ENCODE measurements at places on chromosomes 7 and 10. TPM values are rescaled to one million over a fixed set of nuclear protein-coding genes. Genes with fewer than 3 reads are reported as not detected.

DNA sequence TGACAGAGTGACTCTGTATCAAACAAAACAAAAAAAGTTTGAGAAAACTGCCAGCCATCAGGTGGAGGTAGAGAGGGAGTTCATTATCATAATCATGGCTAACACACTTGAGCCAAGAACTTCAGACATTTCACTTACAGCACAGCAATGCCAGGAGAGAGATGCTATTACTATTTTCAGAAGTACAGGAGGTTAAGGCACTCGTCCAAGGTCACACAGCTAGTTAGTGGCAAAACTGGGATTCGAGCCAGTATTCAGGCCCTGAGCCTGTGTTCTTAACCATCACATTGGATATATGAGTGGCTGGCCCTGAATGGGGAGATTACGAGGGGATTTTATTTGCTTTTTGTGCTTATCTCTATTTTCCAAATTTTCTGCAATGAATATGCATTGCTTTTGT, 24.8 kb upstream of the UNC5B start:
- no peaks in the 10 kb centered on the region for H3K27me3 ChIP-seq
- no peak for DNase-seq
- H3K4me1 ChIP-seq: peaks cover 12% of the 10 kb centered on the region
- H3K36me3 ChIP-seq: no peaks in the 10 kb centered on the region

DNA sequence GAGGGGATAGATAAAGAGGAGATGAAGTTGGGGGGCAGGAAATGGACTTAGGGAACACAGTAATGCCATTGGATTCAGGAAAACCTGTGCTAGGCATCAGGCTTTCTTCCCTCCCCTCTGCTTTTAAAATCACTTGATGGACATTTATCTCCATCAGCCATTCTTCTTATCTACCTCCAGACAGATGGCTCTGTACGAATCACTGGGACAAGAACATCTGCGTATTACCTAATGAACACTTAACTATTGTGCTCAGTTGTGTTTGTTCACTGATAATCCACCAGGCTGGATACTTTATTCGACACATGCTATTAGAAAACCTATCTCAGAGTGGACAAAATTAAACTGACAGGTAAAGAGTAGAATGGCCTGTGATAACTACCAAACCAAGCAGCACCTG, 40.0 kb downstream of the TNKS2 start:
- DNase-seq: no peak
- H3K27me3 ChIP-seq: no peaks in the 10 kb centered on the region
- H3K36me3 ChIP-seq: peaks cover 23% of the 10 kb centered on the region
- no peaks in the 10 kb centered on the region for H3K4me1 ChIP-seq

- DNase-seq: no peak
- no peaks in the 10 kb centered on the region for H3K36me3 ChIP-seq
- no peak overlapping the region for H3K27ac ChIP-seq
- peaks cover 3% of the 10 kb centered on the region for H3K4me1 ChIP-seq
- H3K27me3 ChIP-seq: no peaks in the 10 kb centered on the region
- no peak overlapping the region for H3K4me3 ChIP-seq
Measured at GRCh38 chr7:92621561-92622023, 31.4 kb upstream of the FAM133B start.

DNA sequence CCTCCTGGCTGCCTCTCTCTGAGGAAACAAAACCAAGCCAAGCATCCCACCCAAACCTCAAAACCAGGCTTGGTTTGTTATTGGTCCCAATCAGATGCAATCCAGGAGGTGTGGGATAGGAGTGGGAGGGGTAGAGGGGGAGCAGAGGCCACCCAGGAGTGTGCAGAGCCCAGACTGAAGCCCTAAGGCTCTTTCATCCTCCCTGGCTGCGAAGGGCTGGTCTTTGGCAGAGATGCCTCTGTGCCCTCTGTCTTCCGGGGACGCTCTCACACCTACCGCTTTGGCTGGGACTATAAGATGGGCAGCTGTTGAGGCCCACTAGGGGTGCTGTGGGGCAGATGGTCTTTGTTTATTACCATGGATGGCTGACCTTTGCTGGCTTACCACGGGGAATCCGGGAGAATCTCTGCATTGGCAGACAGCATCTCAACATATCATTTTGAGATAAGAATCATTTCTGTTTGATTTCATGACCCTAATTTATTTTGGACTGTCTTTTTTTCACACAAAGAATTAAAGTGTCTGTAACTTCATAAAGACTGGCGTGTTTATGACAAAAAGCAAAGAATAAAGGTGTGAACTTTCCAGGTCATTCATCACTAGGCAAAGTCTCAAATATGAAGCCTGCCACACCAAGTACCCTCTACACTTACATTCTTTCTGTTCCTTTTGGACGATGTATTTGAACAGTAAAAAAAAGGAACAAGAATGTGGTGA, 6.5 kb upstream of the DENND2A start:
- H3K4me1 ChIP-seq: peaks cover 14% of the 10 kb centered on the region
- no peaks in the 10 kb centered on the region for H3K27me3 ChIP-seq
- no peak overlapping the region for H3K4me3 ChIP-seq
- H3K36me3 ChIP-seq: no peaks in the 10 kb centered on the region
- no peak overlapping the region for H3K27ac ChIP-seq

GRCh38 chr7:2551418-2551817, 3.9 kb downstream of the BRAT1 start:
- H3K36me3 ChIP-seq: peaks cover 40% of the 10 kb centered on the region
- H3K27me3 ChIP-seq: no peaks in the 10 kb centered on the region

- H3K27me3 ChIP-seq: no peaks in the 10 kb centered on the region
- H3K36me3 ChIP-seq: no peaks in the 10 kb centered on the region
- no peak overlapping the region for H3K4me3 ChIP-seq
- no peak overlapping the region for H3K27ac ChIP-seq
Measured at GRCh38 chr7:38461887-38462286, 169.3 kb downstream of the AMPH start.

DNA sequence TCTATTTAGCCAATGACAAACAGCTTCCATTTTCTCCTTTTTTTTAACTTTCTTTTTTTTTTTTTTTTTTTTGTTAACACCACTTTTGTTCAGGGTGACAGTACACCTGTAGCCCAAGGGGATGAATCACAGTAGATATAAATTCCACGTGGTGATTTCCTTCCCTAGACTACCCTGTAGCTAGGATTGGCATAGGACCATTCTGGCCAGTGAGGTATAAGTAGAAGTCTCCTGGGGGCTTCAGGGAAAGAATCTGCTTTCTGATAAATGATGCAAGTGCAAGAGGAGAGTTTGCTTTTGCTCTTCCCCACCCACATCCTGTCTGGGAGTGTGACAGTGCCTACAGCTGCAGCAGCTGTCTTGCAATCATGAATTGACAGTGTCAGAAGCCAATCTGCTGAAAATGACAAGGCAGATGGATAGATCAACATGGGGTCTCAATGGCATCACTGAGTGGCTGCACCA, 63.2 kb upstream of the TOMM7 start:
- DNase-seq: peak; percentile 55
- no peaks in the 10 kb centered on the region for H3K4me1 ChIP-seq
- H3K27ac ChIP-seq: no peak overlapping the region
- no peak overlapping the region for H3K4me3 ChIP-seq

DNA sequence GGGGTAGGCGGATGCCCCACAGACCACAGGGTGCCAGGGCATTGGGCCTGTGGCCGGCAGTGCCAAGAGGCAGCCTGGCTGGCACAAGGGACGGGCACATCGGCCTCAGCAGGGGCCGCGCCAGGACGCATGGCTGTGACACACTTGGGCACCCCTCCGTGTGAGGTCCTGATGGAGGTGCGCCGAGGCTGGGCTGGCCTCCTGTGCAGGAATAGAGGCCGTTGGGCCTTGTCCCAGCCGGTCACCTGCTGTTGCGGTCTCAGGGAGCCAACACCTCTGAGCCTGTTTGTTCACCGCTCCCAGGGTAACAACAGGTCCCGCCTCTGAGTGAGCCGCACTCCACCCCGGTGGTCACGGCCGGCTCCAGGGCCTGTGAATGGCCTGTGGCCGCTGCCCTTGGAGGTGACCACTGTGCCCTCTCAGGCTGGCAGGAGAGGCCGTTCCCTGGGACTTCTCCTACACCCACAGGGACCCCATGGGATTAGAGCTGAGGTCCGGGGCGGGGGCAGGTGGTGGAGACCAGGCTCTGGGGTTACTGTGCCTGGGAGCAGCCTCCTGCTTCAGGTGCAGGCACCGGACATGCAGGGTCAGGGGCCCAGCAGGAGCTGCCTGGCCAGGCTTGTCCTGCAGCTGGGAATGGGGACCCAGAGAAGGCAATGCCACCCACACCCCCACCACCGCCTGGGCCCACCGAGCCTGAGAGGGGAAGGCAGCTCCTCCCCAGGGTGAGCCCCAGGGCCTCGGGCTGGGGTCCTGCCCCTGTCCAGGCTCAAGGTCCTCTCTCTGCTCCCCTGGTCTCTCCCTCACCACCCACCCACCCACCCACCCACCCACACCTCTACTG, 12.0 kb downstream of the PWWP2B start:
- H3K27me3 ChIP-seq: no peaks in the 10 kb centered on the region
- no peak for DNase-seq
- H3K27ac ChIP-seq: no peak overlapping the region
- peaks cover 87% of the 10 kb centered on the region for H3K36me3 ChIP-seq
- peaks cover 58% of the 10 kb centered on the region for H3K4me1 ChIP-seq
- no peak overlapping the region for H3K4me3 ChIP-seq

GRCh38 chr10:11578802-11579255, 32.6 kb downstream of the USP6NL start:
- H3K27ac ChIP-seq: no peak overlapping the region
- no peaks in the 10 kb centered on the region for H3K27me3 ChIP-seq
- H3K4me1 ChIP-seq: no peaks in the 10 kb centered on the region
- H3K4me3 ChIP-seq: no peak overlapping the region
- no peaks in the 10 kb centered on the region for H3K36me3 ChIP-seq

- H3K27me3 ChIP-seq: no peaks in the 10 kb centered on the region
- no peaks in the 10 kb centered on the region for H3K4me1 ChIP-seq
- no peak for DNase-seq
Measured at GRCh38 chr7:107505997-107506673, 36.3 kb downstream of the GPR22 start.

DNA sequence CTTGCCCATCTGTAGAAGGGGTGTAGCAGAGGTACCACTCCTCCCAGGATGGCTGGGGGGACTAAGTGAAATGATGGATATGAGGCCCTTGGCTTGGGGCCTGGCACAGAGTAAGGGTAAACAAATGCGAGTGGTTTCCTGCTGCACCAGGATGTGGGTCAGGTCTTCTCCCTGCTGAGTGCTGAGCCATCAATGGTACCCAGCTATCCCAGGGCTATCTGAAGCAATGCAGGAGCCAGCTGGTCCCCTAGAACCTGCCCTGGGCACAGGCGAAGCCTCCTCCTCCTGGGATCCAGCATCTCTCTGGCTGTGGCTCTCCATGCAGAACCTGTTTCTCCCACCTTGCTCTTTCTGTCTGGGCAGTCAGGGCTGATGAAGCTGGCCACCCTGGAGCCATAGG, 20.9 kb upstream of the GOLGA7B start:
- no peaks in the 10 kb centered on the region for H3K27me3 ChIP-seq
- H3K36me3 ChIP-seq: no peaks in the 10 kb centered on the region
- no peak overlapping the region for H3K4me3 ChIP-seq
- no peak for DNase-seq
- peaks cover 27% of the 10 kb centered on the region for H3K4me1 ChIP-seq

- no peaks in the 10 kb centered on the region for H3K27me3 ChIP-seq
- no peak overlapping the region for H3K27ac ChIP-seq
- no peaks in the 10 kb centered on the region for H3K4me1 ChIP-seq
- no peak overlapping the region for H3K4me3 ChIP-seq
- no peak for DNase-seq
Measured at GRCh38 chr10:18829259-18829658, 170.0 kb downstream of the ARL5B start.

DNA sequence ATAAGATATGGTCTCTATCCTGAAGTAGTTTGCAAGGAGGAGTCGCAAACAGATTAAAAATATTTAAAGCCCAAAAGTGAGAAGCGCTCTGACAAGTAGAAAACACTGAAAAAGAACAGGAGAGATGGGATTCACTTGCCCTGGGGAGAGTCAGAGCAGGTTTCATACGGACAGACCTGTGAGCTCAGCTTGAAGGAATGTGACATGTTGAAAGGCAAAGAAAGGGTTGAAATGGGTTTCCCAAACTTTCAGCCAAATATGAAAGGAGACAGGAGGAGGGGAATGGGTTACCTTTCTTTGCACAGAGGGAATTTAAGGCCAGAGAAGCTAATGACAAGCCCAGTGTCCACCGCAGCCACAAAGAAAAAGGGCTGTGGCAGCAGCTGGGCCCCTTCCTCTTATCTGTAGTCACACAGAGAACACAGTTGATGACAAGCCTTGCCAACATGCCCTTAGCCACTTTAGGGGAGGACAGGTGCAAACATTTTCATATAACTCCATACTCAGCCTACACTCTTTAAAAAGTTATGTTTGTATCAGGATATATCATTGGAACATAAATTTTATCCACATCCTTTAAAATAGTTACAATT, 14.9 kb downstream of the HOXA1 start:
- H3K27me3 ChIP-seq: peaks cover 2% of the 10 kb centered on the region
- no peaks in the 10 kb centered on the region for H3K4me1 ChIP-seq
- DNase-seq: no peak
- no peak overlapping the region for H3K4me3 ChIP-seq
- no peak overlapping the region for H3K27ac ChIP-seq

GRCh38 chr10:7300384-7300971, 110.4 kb downstream of the SFMBT2 start:
- no peak overlapping the region for H3K4me3 ChIP-seq
- H3K36me3 ChIP-seq: no peaks in the 10 kb centered on the region
- peaks cover 6% of the 10 kb centered on the region for H3K4me1 ChIP-seq
- no peaks in the 10 kb centered on the region for H3K27me3 ChIP-seq
- no peak overlapping the region for H3K27ac ChIP-seq

DNA sequence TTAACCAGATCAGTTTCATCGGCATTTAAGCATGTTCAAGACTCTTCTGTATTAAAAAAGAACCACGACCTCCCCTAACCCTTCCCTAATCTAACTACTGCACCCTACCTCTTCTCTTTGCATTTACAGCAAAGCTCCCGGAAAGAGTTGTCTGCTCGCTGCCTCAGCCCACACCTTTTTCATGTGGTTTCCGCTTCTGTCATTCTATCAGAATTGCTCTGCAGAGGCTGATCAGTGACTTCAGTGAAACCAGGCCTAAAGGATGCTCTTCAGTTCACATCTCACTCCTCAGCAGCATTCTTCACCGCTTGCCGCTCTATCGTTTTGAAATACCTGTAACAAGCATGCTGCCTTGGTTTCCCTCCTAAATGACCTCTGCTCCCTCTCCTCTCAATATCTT, 160.9 kb downstream of the SDK1 start:
- no peaks in the 10 kb centered on the region for H3K36me3 ChIP-seq
- H3K27ac ChIP-seq: no peak overlapping the region
- no peak overlapping the region for H3K4me3 ChIP-seq
- no peak for DNase-seq
- no peaks in the 10 kb centered on the region for H3K27me3 ChIP-seq

- H3K4me1 ChIP-seq: no peaks in the 10 kb centered on the region
- no peaks in the 10 kb centered on the region for H3K36me3 ChIP-seq
- no peak overlapping the region for H3K27ac ChIP-seq
- no peak for DNase-seq
Measured at GRCh38 chr10:61751599-61751998, 88.9 kb downstream of the CABCOCO1 start.

- H3K27ac ChIP-seq: no peak overlapping the region
- no peak overlapping the region for H3K4me3 ChIP-seq
- H3K36me3 ChIP-seq: no peaks in the 10 kb centered on the region
- H3K4me1 ChIP-seq: no peaks in the 10 kb centered on the region
Measured at GRCh38 chr10:66852811-66853210, 73.0 kb upstream of the LRRTM3 start.

The ZNF365 gene
- polyA plus RNA-seq: 23.0 TPM

The CCL24 gene
- not detected for polyA plus RNA-seq

The PPP1R17 gene
- polyA plus RNA-seq: 2.7 TPM

The STAM gene
- polyA plus RNA-seq: 47.1 TPM

The GPR26 gene
- 5.6 TPM for polyA plus RNA-seq

The CUX1 gene
- 94.0 TPM for polyA plus RNA-seq

The LIPK gene
- not detected for polyA plus RNA-seq

The NYAP1 gene
- polyA plus RNA-seq: 62.2 TPM

The USP6NL gene
- 30.8 TPM for polyA plus RNA-seq

The LAMB1 gene
- polyA plus RNA-seq: 199 TPM

The REPIN1 gene
- polyA plus RNA-seq: 124 TPM
